Ovary (tissue), 10 donors: ENCODE measurements at places on chromosomes 13 and 19. TPM values are rescaled to one million over a fixed set of nuclear protein-coding genes. Genes with fewer than 3 reads are reported as not detected.

The LILRB1 gene
- polyA plus RNA-seq = 0.63 TPM

The OR7C1 gene
- polyA plus RNA-seq = not detected

The CCL25 gene
- not detected for polyA plus RNA-seq

The TNFSF13B gene
- polyA plus RNA-seq = 1.9 TPM

The SYCN gene
- not detected for polyA plus RNA-seq

The OLFM4 gene
- polyA plus RNA-seq = 0.22 TPM

The ZNF578 gene
- 1.8 TPM for polyA plus RNA-seq

The TMEM59L gene
- 0.38 TPM for polyA plus RNA-seq

The YIF1B gene
- polyA plus RNA-seq = 9.9 TPM

The CEACAM6 gene
- polyA plus RNA-seq = not detected

The ADPRHL1 gene
- polyA plus RNA-seq = 2.2 TPM

The SERP2 gene
- polyA plus RNA-seq = 14.9 TPM

The LGI4 gene
- 13.3 TPM for polyA plus RNA-seq

The IGLON5 gene
- polyA plus RNA-seq = 0.13 TPM

The CACNA1A gene
- 0.85 TPM for polyA plus RNA-seq

The MBD3L3 gene
- not detected for polyA plus RNA-seq

The TMC4 gene
- polyA plus RNA-seq = 0.87 TPM

The PABPC3 gene
- polyA plus RNA-seq = 0.78 TPM

The FBXO27 gene
- polyA plus RNA-seq = 6.4 TPM

The LPAR2 gene
- 7.9 TPM for polyA plus RNA-seq

The CGB2 gene
- polyA plus RNA-seq = not detected

The SIGLEC9 gene
- 2.5 TPM for polyA plus RNA-seq

The MYBPC2 gene
- not detected for polyA plus RNA-seq

The ICAM3 gene
- polyA plus RNA-seq = 4.3 TPM

The KLHL1 gene
- polyA plus RNA-seq = not detected

The CACNG8 gene
- polyA plus RNA-seq = 0.06 TPM

The ZNF528 gene
- 12.5 TPM for polyA plus RNA-seq

The ACTMAP gene
- polyA plus RNA-seq = 6.4 TPM

The SRRM5 gene
- polyA plus RNA-seq = 0.50 TPM

The SIGLEC12 gene
- not detected for polyA plus RNA-seq

The COQ8B gene
- polyA plus RNA-seq = 41.5 TPM

The DHDH gene
- 0.52 TPM for polyA plus RNA-seq

The SELENOV gene
- polyA plus RNA-seq = 0.39 TPM

The OR1M1 gene
- polyA plus RNA-seq = not detected

The ADAMTSL5 gene
- polyA plus RNA-seq = 0.19 TPM

The KLC3 gene
- polyA plus RNA-seq = 0.30 TPM

The RGL3 gene
- 10.5 TPM for polyA plus RNA-seq

The ZNF665 gene
- polyA plus RNA-seq = 9.2 TPM

The SCGB2B2 gene
- 0.12 TPM for polyA plus RNA-seq

The CEACAM21 gene
- 3.0 TPM for polyA plus RNA-seq

The TRAPPC6A gene
- 1.8 TPM for polyA plus RNA-seq

The ADM5 gene
- 1.6 TPM for polyA plus RNA-seq

The APLP1 gene
- polyA plus RNA-seq = 3.0 TPM

The ZNF480 gene
- 8.3 TPM for polyA plus RNA-seq

The TMEM145 gene
- 0.08 TPM for polyA plus RNA-seq

The VPS36 gene
- polyA plus RNA-seq = 15.0 TPM

The CYP2A7 gene
- polyA plus RNA-seq = 0.37 TPM

The EBI3 gene
- 0.90 TPM for polyA plus RNA-seq

The LRFN3 gene
- 6.4 TPM for polyA plus RNA-seq

The LILRA1 gene
- polyA plus RNA-seq = 0.15 TPM

The DIRAS1 gene
- polyA plus RNA-seq = 2.1 TPM

The SPACA4 gene
- not detected for polyA plus RNA-seq

The NDUFA11 gene
- polyA plus RNA-seq = 315 TPM
